ENCODE measurements at places on chromosomes 12 and 14. TPM values are rescaled to one million over a fixed set of nuclear protein-coding genes. Genes with fewer than 3 reads are reported as not detected.

GRCh38 chr12:122394626-122395194, 27.8 kb downstream of the CLIP1 start:
- DNase-seq = no peak

GRCh38 chr12:130990034-130990433, 36.3 kb downstream of the ADGRD1 start:
- DNase-seq = no peak

DNA sequence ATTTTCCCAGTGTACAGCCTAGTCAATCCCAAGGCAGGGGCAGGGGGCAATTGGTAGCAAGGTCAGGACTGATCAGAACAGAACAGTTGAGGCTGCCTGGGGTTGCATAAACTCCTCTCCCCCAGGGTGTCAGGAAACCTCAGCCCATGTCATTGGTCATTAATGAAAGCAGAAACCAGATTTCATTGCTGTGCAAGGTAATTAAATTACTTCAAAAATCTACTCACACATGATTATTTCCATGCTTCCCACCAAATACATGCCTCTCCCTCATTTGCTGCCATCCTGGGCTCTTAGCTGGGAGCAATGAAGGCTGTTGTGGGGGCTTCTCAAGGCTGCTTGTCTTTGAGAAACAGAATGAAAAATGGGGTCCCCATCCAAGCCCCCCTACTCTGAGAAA, 124.2 kb downstream of the PHETA1 start:
- no peak for DNase-seq

Gene TAS2R9
- total RNA-seq = not detected

Gene PLBD2
- 37.9 TPM for total RNA-seq

DNA sequence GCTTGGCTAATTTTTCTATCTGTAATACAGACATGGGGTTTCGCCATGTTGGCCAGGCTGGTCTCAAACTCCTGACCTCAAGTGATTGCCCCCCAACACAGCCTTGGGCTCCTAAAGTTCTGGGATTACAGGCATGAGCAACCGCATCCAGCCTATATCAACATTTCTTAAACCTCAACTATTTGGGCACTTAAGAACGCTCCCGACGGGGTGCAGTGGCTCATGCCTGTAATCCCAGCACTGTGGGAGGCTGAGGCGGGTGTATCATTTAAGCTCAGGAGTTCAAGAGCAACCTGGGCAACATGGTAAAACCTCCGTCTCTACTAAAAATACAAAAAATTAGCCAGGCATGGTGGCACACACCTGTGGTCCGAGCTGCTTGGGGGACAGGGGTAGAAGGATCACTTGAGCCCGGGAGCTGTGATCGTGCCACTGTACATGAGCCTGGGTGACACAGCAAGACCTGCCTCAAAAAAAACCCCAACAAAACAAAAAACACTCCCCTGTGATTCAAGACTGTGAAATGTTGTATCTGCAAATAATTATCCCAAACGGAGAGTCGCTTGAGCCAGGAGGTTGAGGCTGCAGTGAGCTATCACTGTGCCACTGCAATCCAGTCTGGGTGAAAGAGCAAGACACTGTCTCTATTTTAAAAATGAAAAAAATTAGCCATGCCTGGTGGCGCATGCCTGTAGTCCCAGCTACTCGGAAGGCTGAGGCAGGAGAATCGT, 21.5 kb downstream of the PPTC7 start:
- DNase-seq = no peak

DNA sequence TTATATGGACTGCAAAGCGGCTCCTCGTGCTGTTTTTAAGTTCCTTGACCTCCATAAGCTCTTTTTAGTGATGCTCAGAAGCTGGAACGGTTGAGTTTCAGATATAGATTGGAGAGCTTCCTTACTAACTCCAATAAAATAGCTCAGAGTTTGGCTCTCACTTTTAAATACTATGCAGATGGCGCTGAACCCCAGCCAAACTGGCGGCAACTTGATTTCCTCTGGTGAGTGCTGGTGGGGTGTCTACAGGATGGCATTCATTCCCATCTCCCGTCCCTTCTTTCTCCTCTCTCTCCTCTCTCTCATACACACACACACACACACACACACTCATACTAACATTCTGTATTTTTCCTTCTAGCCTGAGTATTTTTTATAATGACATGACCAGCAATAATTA, 346.3 kb downstream of the ETNK1 start:
- DNase-seq = no peak

DNA sequence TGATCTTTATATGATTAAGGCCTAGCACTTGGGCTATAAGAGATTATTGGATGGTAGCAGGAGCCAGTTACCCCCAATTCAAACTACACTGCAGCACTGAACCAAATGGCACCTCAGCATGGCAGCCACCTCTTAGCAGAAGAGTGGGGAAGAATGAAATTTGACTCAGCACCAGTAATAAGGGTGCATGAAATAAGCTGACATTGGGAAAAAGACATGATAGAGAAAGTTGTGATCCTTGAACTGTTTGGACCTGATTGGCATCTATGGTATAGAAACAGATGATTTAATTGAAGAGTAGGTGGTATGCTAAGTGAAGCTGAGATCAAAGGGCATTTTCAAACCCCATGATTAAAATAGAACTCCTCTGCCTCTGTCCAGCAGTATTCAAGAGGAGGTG, 389.5 kb downstream of the FOXG1 start:
- no peak for DNase-seq

Gene CLEC4C
- total RNA-seq = not detected

GRCh38 chr12:97260786-97261185, 201.8 kb upstream of the RMST start:
- no peak for DNase-seq

DNA sequence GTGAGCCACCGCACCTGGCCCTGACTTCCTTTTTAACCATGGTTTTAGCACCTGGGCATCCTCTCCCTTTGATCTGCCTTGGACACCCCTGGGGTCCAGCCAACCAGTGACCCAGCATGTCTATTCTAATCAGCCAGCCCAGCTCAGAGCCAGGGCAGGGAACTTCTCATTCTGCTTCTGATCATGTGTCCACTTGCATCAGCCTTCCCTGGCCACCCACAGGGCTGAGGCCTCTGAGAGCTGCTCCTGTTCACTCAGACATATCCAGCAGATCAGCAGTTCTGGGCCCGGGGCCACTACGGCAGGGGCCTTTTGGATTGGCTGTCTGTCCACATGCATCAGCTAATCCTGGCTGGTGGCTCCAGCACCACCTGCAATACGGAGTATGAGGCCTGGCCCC, 117.9 kb upstream of the MAP1LC3B2 start:
- no peak for DNase-seq

DNA sequence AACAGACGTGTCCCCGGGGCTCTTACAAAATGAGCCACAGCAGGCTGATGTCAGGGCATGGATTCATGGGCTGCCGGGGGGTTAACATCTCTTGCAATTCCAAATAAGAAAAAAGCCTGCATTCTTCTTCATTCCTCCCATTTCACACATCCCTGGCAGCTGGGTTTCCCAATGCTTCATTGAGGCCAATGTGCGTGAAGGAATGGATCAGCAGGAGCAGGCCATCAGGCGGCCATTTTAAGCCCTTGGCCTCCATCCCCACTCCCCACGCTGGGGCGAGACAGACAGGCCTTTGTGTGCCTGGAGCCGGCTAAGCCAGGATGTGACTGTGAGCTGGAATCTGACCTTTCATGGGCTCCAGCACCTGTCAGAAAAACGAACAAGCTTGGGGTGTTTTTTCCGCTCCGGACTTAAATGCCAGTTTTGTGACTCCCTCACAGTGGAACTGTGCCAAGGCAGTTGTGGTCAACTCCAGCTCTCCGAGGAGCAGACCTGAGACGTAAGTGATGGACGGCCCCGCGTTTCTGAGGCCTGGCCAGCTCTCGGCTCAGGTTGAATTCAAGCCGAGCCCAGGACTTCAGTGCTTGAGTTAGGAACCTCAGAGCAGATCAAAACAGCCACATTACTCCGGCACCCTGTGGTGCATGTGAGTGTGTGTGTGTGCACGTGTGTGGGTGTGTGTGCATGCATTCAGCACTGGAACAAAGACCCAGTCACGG, 133.1 kb downstream of the TMEM30B start:
- DNase-seq = no peak

DNA sequence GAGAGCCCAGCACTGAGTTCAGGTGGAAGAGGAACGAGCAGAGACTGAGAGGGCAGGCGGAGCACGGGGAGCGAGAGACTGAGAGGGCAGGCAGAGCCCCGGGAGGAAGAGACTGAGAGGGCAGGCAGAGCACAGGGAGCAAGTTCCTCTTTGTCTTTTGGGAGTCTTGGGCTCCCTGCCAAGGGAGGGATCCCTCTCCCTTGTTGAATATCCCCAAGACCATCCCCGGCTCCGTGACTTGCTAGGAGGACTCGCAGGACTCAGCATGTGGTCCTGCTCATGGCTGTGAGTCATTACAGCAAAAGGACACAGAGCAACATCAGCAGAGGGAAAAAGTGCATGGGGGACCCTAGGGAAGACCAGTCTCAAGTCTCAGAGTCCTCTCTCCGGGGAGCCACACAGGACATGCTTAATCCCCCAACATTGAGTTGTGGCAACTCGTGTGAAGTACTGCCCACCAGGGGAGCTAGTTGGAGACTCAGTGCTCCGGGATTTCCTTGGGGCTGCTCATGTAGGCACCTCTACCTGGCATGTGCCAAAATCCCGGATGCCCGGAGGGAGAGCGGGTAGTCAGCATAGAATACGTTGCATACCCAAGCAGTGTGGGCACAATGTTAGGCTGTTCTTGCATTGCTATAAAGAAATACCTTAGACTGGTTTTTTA, 81.0 kb downstream of the CCDC92 start:
- DNase-seq = no peak

DNA sequence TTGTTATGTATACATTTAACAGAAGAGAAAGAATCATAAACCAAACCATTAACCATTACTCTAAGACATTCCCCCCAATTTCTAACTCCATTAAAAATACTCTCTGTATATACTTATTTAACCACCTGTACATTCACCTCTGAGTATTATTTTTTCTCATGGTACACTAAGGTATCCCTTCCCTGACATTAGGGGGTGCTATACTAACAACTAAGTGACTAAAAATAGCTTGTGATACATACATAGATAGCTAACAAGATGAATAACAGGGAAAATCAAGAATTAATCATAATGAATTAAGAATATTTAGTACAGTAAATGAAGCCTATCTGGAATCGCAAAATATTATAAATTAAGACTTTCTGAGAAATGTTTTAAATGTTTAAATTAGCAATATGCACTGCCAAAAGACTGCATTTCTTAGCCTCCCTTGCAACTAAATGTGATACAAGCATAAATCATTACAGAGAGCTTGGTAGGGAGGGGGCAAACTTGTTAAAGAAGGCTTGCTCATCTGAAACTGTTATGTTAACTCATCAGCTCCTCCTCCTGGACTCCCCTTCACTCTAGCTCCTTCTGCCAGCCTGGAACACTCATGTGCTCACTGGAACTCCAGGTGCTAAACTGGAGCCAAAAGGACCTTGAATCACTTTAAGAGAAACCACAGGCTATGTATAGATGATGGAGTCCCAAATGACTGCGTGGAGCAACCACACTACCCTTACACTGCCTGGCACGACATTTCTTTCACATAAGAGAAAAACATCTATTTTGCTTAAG, 14.9 kb downstream of the C2CD5 start:
- peak; percentile 19 for DNase-seq

GRCh38 chr14:86481104-86481503, 951.2 kb downstream of the FLRT2 start:
- DNase-seq = no peak

Gene RNU6-8
- not detected for total RNA-seq

- no peak for DNase-seq
Measured at GRCh38 chr14:78367355-78367754, 197.2 kb downstream of the NRXN3 start.

- no peak for DNase-seq
Measured at GRCh38 chr12:46490635-46491034, 118.1 kb upstream of the SLC38A2 start.

Gene SMOC1
- 2.8 TPM for total RNA-seq

Gene AGAP2
- 3.7 TPM for total RNA-seq

Gene GPR68
- total RNA-seq = 1.7 TPM

DNA sequence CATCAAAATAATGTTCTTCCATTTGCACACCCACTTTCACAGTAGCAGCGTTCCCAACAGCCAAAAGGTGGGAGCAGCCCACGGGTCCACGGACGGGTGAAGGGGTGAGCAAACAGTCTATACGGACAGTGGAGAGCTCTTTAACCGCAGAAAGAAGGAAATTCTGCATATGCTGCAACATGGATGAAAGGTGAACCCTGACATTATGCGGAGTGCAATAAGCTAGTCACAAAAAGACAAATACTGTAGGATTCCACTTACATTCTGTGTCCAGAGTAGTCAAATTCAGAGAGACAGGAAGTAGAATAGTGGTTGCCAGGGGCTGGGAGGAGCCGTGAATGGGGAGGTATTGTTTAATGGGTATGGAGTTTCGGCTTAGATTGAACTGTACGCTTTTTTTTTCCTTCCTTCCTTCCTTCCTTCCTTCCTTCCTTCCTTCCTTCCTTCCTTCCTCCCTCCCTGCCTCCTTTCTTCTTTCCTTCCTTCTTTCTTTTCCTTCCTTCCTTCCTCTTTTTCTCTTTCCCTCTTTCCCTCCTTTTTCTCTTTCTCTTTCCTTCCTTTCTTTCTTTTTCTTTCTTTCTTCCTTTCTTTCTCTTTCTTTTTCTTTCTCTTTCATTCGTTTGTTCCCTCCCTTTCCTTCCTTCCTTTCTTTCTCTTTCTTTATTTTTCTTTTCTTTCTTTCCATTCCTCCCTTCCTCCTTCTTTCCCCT, 15.8 kb upstream of the ANKRD9 start:
- DNase-seq = peak; percentile 71

GRCh38 chr12:94545935-94546771, 86.5 kb upstream of the CEP83 start:
- DNase-seq = no peak

- DNase-seq = no peak
Measured at GRCh38 chr14:27372771-27373170, 774.9 kb upstream of the NOVA1 start.

Gene CLMN
- total RNA-seq = 151 TPM

DNA sequence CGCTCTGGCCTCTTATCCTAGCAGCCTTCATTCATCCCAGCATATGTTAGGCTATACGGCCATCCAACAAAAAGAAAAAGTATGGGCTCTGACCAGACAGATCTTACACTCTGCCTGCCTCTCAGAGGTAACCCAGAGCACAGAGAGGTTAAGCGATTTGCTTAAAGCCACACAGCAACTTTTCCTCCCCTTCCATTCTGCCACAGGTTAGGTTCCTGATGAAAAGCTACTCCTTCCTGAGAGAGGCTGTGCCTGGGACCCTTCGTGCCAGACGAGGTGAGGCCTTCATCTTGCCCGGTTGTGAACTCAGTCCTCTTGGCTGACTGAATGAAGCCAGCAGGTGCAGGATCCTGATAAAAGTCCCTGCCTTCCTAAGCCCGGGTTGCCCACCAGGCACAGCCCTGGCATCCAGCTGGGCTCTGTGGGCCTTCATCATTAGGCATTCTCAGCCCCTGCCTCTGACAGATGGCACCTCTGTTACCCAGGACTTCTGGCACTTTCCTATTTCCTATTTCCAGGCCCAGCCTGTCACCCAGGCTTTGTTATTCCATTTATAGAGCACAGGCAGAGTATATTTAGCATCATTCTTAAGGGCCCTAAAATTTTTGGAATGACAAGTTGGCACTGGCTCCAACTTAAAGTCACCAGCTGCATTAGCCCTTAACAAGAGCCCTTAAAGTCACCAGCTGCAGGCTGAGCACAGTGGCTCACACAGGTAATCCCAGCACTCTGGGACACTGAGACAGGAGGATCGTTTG, 12.8 kb downstream of the SOAT2 start:
- DNase-seq = no peak

- DNase-seq = no peak
Measured at GRCh38 chr14:34775342-34775741, 60.9 kb upstream of the CFL2 start.

Data from kidney (tissue), 22 donors.